ENCODE measurements at places on chromosomes 1 and 21.
A peak's percentile ranks its signal among the peaks of the same experiment; 100 is the strongest.

GRCh38 chr1:216476341-216476740 is 53.1 kb upstream of the USH2A start:
- DNase-seq: no peak

GRCh38 chr1:30321996-30322858 is 401.2 kb downstream of the MATN1 start:
- no peak for DNase-seq

- no peak for DNase-seq
Observed at GRCh38 chr1:109879881-109880525, 30.6 kb upstream of the CSF1 start.

- DNase-seq: no peak
Observed at GRCh38 chr21:32543975-32544374, 41.3 kb downstream of the TCP10L start.

- DNase-seq: no peak
Observed at GRCh38 chr1:185860859-185861258, 126.7 kb downstream of the HMCN1 start.

- no peak for DNase-seq
Observed at GRCh38 chr1:9882296-9882944, 27.6 kb downstream of the CTNNBIP1 start.

GRCh38 chr1:116902027-116902426 is 7.7 kb upstream of the PTGFRN start:
- no peak for DNase-seq

DNA sequence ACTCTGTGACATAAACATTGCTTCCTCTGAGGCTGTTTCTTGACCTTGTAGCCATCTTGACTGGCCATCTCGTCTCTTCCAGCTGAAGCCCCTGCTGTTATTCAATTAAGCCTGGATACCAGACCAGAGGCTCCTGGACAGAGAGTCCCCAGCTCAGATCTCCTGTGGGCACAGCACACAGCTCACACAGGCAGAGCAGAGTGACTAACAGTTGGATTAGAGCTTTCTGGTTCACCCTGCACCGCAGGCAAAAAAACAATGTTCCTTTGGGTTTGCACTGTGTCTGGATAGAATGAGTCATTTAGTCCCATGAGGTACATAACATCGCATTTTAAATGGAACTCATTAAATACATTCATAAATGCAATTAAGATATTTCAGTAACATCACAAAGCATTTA is 33.4 kb upstream of the USH2A start:
- no peak for DNase-seq

DNA sequence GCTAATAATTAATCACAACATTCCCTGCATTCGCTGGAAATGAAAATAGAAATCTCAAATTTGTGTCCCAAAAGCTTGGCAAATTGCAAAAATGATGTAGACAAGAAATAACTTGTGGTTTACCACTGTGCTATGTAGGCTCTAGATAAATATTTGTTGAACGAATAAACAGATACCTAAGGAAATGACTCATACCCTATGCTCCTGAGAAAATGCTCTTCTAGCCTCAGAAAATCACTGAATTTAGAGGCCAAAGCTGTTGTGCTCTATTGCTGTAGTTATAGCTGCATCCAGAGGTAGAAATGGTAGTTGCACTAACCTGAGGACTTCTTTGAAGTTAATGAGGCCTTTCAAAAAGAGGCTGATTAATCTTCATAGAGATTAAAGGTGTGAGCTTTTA is 142.0 kb upstream of the ZNHIT6 start:
- no peak for DNase-seq

DNA sequence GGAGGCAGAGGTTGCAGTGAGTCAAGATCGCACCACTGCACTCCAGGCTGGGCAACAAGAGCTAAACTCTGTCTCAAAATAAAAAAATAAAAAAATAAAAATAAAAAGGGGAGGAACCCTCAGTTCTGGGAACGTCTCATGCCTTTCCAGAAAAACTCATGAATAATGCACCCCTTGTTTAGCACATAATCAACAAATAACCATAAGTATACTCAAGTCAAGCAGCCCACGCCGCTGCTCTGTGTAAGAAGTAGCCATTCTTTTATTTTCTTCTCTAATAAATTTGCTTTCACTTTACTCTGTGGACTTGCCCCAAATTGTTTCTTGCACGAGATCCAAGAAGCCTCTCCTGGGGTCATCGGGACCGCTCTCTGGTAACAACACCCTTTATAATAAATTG is 14.5 kb upstream of the ACTA1 start:
- no peak for DNase-seq

- peak; percentile 44 for DNase-seq
Observed at GRCh38 chr1:89820422-89821321, at the start of gene LRRC8D. Gene LRRC8D, plus strand, starts transcription at chr1:89821032. Its CDS starts 112,037 bp downstream, at chr1:89933069.

DNA sequence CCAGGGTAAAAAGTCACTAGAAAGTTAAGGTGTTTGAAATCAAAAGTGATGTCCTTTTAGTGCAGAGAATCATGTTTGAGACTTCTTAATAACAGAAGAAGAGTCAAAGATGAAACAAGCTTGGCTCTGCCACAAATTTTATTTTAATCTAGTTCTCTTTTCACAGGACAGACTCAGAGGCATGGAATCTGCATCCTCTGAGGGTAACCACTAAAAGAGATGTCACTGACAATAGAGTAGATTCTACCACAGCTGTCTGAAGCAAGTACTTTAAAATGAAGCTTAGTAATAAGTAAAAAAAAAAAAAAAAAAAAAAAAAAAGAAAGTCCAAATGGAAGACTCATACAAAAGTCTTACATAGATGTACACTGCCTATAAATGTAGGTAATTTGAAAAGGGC is 519.7 kb upstream of the PRMT6 start:
- no peak for DNase-seq

GRCh38 chr21:46149205-46149901 is 6.0 kb downstream of the FTCD start:
- DNase-seq: no peak

- no peak for DNase-seq
Observed at GRCh38 chr21:16534408-16535101, 804.8 kb downstream of the USP25 start.

DNA sequence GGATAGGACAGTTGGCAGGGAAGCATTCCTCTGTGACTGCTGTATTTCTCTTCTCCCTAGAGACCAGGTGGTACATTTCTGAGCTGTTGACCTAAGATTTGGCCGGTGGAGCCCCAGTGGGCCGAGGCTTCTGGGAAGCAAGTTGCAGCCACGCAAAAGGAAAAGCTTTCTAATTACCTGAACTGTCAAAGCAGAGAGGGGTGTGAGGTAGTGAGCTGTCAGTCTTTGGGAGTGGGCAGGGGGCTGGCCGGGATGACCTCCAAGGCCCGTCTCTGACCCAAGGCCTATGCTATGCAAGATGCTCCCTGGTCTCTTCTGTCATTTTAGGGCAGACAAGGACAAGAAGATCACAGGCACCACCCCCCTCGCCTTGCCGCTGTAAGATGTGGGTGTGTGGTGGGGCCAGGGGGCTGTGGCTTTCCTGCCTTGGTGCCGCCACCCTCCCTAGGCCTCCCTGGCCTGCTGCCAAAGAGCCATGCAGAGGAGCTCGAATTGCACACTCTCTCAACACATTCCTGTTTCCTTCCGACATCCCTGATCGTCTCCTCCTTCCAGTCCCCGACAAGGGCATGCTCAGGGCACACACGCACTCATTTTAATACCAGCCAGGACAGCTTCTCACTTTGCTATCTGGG is 7.7 kb downstream of the PADI1 start:
- DNase-seq: peak; percentile 10

DNA sequence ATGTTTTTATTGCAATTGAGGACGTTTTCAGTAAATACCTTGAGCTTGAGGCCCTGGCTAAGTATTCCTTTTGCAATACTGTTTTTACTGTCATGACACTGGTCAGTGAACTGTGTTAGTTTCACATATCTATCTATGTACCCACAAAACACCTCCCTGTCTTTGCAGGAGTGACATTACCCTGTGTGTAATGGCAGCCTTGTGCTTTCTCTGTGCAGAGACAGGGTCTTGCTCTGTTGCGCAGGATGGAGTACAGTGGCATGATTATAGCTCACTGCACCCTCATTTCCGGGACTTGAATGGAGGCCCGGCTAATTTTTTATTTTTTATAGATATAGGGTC is 8.9 kb downstream of the YBX1 start:
- DNase-seq: no peak

- no peak for DNase-seq
Observed at GRCh38 chr1:36109041-36109679, 15.9 kb downstream of the COL8A2 start.
